ENCODE measurements at places on chromosomes 12 and 14. TPM values are rescaled to one million over a fixed set of nuclear protein-coding genes. Genes with fewer than 3 reads are reported as not detected.

The OR4E1 gene
- not detected for total RNA-seq

The AMDHD1 gene
- total RNA-seq = 1.1 TPM

- H3K4me3 ChIP-seq = no peak overlapping the region
- no peaks in the 10 kb centered on the region for H3K36me3 ChIP-seq
- H3K27ac ChIP-seq = no peak overlapping the region
- DNase-seq = no peak
Observed at GRCh38 chr14:100654814-100655740, 67.9 kb upstream of the BEGAIN start.

The SMIM41 gene
- not detected for total RNA-seq

DNA sequence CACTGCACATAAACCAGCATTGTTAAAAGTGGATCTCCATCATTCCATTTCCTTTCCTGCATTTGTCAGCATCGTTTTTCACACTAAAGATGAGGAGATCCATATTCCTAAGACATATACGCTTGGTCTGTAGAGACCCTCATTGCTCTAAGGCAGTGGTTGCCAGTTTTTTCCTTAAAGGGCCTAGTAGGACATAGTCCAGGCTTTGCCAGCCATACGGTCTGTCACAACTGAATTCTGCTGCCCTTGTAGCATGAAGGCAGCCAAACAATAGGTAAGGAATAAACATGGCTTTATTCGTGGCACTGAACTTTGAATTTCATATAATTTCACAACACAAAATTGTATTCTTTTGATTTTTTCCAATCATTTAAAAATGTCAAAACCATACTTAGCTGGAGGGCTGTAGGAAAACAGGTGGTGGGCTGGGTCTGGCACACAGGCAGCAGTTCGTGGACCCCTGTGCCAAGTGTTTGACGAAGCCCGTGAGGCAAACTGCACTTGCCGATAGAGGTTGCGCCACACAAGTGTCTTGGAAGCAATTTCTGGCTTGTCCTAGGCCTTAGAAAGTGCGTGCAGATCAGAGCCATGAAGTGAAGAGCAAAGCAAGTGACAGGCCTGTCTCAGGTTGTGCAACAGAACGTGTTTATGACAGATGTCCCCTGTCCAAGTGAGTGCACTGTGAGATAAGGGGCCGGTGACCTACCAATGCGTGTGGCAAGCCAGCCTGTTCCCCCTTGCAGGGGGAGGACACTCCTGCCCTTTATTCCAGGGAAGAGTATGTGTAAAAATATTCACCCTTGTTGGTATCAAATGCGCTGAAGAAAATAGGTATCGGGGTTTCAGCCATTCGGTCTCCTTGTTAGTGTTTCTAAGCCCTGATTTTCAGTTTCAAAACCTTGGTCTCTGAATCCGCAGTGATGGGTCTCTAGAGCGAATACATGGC lies 916 bp upstream of the CHPT1 start:
- H3K36me3 ChIP-seq = no peaks in the 10 kb centered on the region
- peak overlapping the region; percentile 91 for H3K27ac ChIP-seq
- no peaks in the 10 kb centered on the region for H3K27me3 ChIP-seq
- H3K4me1 ChIP-seq = no peaks in the 10 kb centered on the region
- peak overlapping the region; percentile 97 for H3K4me3 ChIP-seq

The CREBL2 gene
- 18.7 TPM for total RNA-seq

- H3K4me1 ChIP-seq = no peaks in the 10 kb centered on the region
- H3K4me3 ChIP-seq = no peak overlapping the region
- H3K36me3 ChIP-seq = no peaks in the 10 kb centered on the region
- DNase-seq = no peak
- no peak overlapping the region for H3K27ac ChIP-seq
Observed at GRCh38 chr12:51322452-51322851, 1.5 kb downstream of the BIN2 start.
